ENCODE measurements at places on chromosomes 4 and X. TPM values are rescaled to one million over a fixed set of nuclear protein-coding genes. Genes with fewer than 3 reads are reported as not detected.

PRR32 gene
- total RNA-seq = not detected

ACOT9 gene
- total RNA-seq = 28.1 TPM

BTK gene
- total RNA-seq = 1.3 TPM

NXF2B gene
- not detected for total RNA-seq

PJA1 gene
- total RNA-seq = 21.0 TPM

UGT2B10 gene
- not detected for total RNA-seq

CD99 gene
- 123 TPM for total RNA-seq

Measured in activated CD8-positive, alpha-beta T cell treated with anti-CD3 and anti-CD28 coated beads for 36 hours (primary cell).